ENCODE measurements at places on chromosomes 4 and X. TPM values are rescaled to one million over a fixed set of nuclear protein-coding genes. Genes with fewer than 3 reads are reported as not detected.
A peak's percentile ranks its signal among the peaks of the same experiment; 100 is the strongest.

Gene PAGE4
- total RNA-seq: not detected

Gene FAAH2
- total RNA-seq: not detected

Gene SPANXA2
- 75.6 TPM for total RNA-seq

Gene SMIM10
- total RNA-seq: 5.8 TPM

Gene H2BW2
- total RNA-seq: not detected

Gene HSFX2
- 0.96 TPM for total RNA-seq

Gene SOWAHD
- not detected for total RNA-seq

DNA sequence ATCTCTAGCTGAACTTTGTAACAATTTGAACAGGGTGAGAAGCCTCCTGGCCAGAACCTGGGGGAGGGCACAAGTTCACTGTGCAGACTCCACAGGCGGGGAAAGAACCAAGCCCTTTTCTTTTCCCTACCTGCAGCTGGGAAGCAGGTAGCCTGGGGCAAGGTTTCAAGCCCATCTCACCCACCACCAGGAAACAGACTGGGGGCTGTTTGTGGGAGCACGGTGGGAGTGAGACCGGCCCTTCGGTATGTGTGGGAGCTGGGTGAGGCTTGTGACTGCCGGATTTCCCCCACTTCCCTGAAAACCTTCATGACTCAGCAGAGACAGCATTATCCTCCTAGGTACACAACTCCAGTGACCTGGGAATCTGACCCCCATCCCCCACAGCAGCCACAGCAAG is 211.7 kb downstream of the ZNF674 start:
- DNase-seq: no peak

GRCh38 chrX:19593690-19594089 is 78.4 kb upstream of the MAP3K15 start:
- peak; percentile 45 for DNase-seq

GRCh38 chrX:47143894-47144625 is 442 bp downstream of the NDUFB11 start:
- DNase-seq: peak; percentile 39

DNA sequence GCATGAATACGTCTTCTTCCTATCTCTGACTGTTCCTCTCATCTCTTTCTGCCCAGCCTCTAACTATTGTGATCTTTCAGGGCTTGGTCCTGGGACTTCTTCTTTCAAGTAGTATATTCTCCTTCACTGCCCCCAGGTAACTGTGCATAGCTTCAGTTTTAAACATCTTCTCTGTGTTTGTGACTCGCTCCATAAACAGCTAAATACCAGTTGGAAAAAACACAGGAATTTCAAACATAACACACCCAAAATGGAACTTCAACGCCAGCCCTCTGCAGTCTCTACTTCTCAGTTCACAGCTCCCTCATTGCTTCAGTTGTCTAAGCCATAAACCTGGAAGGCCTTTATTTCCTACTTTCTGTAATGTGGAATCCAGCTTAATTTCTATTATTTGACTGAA is 16.6 kb downstream of the TRIML2 start:
- no peak for DNase-seq

- DNase-seq: no peak
Observed at GRCh38 chrX:45166781-45167180, 33.9 kb downstream of the DIPK2B start.

- no peak for DNase-seq
Observed at GRCh38 chr4:62644372-62644771, 1444.2 kb downstream of the ADGRL3 start.

DNA sequence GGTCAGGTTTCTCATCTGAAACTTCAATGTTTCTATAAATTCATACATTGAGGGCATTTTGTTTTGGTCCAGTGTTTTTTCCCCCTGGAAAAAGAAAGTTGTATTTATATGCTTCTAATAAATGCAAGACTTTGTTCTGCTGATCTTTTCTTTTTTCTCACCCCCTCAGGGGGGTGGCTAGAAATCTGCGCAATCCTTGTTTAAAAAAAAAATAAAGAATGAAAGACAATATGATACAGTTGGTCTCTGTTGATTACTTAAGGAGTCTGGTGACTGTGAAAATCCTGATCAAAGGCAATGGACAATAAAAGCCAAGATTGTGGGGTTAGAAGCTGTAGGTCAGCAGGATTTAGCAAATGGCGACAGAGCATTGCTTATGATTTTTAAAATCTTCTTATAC is 180.5 kb downstream of the KIT start:
- DNase-seq: no peak

- no peak for DNase-seq
Observed at GRCh38 chrX:134774190-134775048, 116.1 kb upstream of the PLAC1 start.

DNA sequence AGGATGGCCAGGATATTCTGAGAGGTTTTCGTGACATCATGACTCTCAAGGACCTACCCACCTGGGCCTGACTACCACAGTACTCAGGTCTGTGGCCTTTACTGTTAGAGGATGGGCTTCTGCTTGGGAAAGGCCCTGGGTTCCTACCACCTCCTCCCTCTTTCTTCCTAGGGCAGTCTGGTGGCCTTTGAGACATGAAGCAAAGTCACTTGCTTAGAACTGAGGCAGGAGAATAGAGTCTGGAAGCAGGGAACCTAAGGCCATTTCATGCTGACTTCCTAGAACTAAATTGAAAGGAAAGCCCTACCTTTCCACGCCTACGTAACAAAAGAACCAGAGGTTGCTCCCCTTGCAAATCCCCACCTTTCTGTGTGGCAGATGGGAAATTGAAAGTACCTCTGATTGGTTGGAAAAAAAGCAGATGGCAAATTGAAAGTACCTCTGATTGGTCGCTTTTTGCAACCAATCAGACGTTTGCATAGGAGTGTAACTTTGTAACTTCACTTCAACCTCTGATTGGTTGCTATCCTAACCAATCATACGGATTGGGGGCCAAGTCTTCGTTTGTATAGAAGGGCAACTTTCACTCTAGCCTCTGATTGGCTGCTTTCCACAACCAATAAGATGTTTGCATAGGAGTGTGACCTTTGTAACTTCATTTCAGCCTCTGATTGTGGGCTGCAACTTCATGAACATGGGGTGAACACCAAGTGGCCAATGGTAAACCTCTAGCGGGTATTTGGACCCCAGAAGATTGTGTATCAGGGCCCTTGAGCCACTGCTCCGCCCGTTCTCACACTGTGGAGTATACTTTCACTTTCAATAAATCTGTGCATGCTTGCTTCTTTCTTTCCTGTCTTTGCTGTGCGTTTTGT is 9.9 kb upstream of the AKAP14 start:
- DNase-seq: peak; percentile 55

DNA sequence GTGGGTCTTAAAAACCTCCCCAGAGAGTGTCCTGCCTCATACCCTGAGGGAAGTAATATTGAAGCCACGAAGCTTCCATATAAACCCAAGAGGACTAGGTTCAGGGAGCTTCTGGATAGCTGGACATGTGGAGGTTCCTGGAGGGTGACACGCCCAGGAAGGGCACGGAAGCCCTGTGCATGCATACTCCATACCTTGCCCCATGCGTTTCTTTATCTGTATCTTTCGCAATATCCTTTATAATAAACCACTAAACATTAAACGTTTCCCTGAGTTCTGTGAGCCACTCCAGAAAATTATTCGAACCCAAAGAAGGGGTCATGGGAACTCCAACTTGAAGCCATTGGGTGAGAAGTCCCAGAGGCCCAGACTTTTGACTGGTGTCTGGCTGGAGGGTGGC is 45.7 kb upstream of the HPF1 start:
- DNase-seq: no peak

- DNase-seq: peak; percentile 10
Observed at GRCh38 chr4:181807771-181808170, 435.4 kb upstream of the TENM3 start.

DNA sequence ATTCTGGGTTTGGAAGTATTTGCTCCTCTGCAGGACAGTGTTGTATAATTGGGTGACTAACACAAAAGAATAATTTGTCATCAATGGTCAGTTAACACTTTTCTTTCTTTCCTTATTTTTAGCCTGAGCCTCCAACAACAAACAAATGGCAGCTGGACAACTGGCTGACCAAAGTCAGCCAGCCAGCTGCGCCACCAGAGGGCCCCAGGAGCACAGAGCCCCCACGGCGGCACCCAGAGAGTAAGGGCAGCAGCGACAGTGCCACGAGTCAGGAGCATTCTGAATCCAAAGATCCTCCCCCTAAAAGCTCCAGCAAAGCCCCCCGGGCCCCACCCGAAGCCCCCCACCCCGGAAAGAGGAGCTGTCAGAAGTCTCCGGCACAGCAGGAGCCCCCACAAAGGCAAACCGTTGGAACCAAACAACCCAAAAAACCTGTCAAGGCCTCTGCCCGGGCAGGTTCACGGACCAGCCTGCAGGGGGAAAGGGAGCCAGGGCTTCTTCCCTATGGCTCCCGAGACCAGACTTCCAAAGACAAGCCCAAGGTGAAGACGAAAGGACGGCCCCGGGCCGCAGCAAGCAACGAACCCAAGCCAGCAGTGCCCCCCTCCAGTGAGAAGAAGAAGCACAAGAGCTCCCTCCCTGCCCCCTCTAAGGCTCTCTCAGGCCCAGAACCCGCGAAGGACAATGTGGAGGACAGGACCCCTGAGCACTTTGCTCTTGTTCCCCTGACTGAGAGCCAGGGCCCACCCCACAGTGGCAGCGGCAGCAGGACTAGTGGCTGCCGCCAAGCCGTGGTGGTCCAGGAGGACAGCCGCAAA is 106.0 kb downstream of the KLHL8 start:
- DNase-seq: no peak

DNA sequence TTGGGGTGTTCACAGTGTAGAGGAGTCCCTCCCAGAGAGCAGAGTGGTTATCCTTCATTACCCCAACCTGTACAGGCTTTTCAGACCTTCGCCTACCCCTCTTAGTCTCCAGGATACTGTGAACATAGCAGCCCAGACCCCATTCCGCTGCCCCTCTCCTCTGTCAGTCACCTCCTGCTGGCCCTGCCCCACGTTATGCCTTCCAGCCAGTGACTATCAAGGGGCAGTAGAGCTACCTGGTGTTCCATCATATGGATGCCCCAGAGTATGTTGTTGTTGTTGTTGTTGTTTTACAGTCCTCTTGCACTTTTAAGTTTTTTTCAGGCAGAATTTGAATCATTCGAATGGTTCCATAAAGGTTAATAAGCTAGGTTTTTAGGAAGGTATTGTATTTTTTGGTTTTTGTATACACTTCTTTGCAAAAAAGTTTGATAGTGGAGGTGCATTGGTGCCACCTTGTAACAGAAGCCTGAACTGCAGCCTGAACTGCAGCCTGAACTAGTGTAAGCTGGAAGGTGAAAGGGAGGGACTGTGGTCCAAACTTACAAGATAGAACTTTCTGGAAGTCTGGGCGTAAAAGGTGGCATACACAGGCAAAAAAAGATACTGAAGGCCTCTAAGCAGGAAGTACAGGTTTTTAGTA is 101.4 kb upstream of the RAB40AL start:
- DNase-seq: peak; percentile 8

DNA sequence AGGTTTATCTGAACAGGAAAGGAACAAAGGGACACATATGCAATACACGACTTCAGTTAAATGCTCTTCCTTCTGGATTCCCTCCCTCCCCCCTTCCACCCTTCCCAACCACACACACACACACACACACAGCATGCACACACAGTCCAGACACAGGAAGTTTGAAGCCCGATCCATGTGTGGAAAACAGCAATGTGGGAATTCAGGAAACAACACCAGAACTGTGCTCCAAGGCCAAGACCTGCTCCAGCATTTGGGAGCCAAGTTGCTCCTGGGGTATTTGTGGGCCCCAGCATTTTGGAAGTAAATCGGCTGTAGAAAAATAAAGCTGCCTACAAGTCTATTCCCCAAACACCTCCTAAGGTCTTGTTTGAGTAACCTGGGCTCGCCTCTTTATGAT is 5.6 kb upstream of the AMOT start:
- DNase-seq: no peak

- DNase-seq: no peak
Observed at GRCh38 chr4:187077744-187078401, 354.2 kb upstream of the FAT1 start.

DNA sequence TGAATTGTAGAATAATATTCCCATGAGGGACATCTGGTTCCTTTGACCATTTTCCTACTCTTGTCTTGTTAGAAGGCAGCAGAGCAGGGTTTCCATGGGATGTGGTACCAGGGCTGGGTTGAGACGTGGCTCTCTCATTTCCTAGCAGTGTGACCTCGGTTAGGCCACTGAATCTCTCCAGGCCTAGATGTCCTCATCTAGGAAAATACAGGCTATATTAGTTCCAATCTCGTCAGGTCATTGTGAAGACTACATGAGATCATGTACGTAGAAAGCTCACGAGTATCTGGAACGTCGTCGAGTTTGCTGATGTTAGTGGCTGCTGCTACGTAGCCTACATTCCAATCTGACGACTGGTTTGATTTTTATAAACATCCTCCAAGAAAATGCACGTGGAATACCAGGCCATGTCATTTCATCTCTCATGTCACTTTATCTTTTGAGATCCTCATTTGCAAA is 278.2 kb upstream of the GATB start:
- DNase-seq: peak; percentile 59

DNA sequence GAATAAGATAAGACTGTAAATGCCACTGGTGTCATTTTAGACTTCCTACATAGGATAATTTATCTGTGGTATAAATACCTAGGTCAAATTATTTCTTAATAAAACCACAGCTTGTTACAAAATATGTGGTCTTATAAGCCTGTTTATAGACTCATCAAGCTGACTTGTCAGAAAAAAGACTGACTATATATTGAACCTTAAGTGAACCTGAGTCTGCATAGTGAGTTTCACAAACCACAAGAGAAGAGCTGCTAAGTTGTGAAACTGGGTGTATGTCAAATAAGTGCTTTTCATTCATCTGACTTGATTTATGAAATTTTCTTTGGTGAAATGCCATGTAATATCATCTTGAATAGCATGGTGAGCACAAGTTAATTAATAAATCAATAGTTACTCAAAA is 48.4 kb upstream of the TMPRSS11A start:
- no peak for DNase-seq

- DNase-seq: no peak
Observed at GRCh38 chr4:21763855-21764254, 184.7 kb downstream of the KCNIP4 start.

DNA sequence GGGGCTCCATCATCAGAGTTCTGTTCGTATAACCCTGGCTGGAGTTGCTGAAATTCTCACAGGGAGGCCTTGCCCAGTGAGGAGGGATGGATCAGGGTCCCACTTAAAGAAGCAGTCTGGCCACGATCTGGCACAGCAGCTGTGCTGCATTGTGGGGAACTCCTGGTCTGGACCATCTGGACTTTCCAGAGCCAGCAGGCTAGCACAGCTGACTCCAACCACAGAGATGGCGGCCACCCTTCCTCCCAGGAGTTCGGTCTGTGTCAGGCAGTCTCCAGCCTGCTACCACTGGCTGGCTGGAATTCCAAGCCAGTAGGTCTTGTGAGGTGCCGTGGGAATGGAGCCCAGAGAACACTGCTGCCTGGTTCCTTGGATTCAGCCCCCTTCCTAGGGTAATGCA is 62.0 kb downstream of the SLAIN2 start:
- peak; percentile 3 for DNase-seq

DNA sequence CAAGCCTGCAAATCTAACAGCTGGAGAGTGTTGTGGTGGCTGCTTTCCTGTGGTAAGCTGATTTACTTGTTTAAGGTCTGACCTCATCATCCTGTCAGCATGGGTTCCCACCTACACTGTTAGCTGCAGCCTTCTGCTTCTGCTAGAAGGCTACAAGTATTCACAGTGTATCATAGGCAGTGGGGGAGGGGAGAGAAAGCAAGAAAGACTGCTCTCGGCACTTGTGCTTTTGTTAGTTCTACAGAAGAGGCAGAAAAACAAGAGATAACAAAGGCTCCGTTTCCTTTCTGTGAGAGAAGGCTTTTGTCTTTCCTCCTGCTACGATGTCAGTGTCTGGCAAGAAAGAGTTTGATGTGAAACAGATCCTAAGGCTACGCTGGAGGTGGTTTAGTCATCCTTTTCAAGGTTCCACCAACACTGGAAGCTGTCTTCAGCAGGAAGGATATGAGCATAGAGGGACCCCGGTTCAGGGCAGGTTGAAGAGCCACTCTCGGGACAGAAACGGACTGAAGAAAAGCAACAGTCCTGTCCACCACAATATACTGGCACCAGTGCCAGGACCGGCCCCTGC is at the start of gene KLHL4:
Gene KLHL4, plus strand, starts transcription at position 232 of the 571 bp plus-strand sequence. Its CDS starts 92 bp downstream, at position 324.
- DNase-seq: peak; percentile 75
